Amygdala (tissue), 56 donors: ENCODE measurements at places on chromosomes 7 and 10.

DNA sequence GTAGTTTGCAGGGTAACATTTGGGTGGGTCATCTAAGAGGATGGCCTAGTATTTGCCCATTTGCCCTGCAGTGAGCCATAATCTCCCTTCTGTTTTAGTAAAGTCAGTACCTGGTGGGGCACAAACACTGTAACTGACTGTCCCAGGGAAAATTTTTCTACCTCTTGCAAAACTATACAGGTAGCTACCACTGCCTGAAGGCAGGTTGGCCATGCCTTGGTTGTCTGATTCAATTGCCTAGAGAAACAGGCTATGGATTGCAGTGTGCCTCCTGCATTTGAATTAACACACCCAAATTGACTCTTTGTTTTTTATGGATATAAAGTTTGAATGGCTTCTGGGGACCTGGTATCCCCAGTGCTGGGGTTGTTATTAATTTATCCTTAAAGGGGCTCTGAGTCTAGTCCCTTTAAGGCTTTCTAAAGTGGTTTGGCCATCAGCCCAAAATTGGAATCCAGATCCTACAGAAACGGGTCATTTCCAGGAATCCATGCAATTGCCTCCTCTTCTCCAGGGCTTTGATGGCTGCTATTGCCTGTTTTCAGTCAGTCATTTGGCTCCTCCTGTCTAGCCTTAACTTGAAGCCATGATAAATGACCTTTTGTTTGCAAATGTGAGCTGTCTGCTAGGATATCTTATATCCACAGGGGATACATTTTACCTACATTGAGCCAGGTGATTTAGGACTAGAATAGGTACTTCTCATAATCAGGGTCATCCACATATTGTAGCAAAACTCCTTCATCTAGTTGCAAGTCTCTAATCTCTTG, 89.1 kb downstream of the STRA8 start:
- DNase-seq: no peak

DNA sequence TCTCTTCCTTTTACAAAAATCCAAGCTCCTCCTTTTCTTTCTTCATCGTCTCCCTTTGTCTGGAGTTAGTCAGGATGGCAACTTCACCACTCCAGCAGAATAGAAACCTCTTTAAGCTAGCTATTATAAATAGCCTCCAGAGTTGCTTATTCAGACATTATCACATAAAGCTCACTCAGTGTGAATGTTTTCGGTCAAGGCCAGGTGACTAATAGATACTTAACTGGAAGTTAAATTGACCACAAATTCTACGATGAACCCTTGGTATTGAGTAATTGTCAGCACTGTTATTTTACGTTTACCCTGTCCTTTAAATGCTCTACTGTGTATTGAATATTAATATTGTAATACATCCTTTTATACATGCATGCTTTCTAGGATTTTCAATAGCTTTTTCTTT, 340.4 kb downstream of the OTUD1 start:
- no peak for DNase-seq

GRCh38 chr7:131564640-131565039, 8.2 kb upstream of the PODXL start:
- no peak for DNase-seq

DNA sequence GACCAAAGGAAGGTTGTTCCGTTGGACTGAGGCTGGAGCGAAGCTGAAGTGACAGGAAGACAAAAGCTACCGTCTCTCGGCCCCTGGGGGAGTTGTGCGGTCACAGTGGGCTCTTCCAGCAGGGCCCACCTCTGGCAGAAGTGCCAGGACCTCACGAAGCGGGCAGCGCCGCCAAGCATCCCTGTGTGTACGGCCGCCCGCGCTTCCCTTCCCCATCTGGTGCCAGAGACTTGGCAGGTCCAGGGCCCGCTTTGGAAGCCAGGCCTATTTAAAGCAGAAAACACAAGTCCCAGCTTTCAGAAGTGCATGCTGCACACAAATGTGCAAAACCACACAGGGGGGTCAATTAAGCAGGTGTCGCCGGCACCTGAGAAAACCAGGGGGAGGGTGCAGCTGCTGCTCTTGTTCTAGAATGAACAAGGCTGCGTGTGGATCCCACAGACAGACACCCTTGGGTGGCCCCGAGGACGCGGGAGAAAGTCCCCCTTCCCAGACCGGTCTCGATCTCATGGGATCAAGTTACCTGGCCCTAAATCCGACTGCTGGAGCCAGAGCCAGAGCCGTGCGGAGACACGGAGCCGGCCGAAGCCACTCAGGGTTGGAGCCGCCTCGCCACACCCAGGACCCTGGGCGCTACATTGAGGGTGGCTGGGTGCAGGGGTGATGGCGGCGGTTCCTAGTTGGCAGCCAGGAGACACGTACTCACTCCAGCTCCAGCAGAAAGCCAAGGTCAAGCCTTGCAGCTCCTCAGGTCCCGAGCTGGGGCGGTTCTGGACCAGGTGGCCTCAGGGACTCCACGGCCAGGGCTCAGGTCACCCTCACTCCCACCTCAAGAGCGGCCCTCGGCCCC, 51.8 kb upstream of the PPP2R2D start:
- no peak for DNase-seq

DNA sequence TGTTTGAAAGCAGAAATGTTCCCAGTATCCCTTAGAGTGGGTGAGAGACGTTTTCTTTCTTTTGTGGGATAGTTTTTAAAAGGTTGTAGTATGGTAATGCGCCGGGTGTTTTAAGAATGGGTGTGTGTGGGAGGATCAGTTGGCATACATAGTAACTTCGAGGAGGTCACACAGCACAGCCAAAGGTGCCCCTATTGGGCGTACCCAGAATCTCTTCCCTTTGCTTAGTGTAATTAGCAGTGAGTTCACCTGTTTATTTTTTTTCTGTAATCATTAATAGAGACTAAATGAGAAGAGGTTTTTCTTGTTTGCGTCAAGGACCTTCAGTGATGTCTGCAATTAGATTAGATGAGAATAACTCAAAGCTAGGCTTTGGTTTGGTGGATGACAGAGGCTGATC, 1.5 kb downstream of the PLEKHA8 start:
- DNase-seq: no peak

DNA sequence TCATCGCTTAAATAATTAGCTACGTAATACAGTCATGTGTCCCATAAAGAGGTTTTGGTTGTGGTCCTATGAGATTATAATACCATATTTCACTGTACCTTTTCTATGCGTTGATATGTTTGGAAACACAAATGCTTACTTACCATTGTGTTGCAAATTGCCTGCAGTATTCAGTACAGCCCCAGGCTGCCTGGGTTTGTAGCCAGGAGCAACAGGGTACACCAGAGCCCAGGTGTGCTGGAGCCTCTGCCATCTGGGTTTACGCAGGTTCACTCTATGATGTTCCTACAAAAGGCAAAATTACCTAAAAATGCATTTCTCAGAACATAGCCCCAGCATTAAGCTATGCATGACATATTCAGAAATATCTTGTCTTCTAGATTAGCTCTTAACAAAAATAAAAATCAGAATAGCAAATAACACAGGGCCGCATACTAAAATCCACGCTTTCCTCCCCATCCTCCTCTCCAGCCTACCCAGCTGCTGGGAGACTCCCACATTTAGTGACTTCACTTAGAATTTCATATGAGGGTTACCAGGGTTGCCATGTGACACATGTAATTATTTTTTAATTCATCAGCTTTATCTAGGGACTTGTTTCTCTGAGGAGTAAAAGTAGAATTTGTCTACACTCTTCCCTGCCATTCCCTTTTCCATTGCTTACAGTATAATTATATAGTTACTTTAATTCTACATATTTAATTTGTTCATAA, 559.0 kb upstream of the ADARB2 start:
- DNase-seq: no peak

- DNase-seq: no peak
These were observed 58.2 kb upstream of the PTPRN2 start for GRCh38 chr7:158645842-158646241.

- DNase-seq: no peak
These were observed 509 bp upstream of the OR2F1 start for GRCh38 chr7:143954135-143954534.
